Globus pallidus (tissue), 1 donor: ENCODE measurements at places on chromosomes 2 and 18.

- DNase-seq, result no peak
Observed at GRCh38 chr18:62434798-62435197, 88.0 kb upstream of the ZCCHC2 start.

DNA sequence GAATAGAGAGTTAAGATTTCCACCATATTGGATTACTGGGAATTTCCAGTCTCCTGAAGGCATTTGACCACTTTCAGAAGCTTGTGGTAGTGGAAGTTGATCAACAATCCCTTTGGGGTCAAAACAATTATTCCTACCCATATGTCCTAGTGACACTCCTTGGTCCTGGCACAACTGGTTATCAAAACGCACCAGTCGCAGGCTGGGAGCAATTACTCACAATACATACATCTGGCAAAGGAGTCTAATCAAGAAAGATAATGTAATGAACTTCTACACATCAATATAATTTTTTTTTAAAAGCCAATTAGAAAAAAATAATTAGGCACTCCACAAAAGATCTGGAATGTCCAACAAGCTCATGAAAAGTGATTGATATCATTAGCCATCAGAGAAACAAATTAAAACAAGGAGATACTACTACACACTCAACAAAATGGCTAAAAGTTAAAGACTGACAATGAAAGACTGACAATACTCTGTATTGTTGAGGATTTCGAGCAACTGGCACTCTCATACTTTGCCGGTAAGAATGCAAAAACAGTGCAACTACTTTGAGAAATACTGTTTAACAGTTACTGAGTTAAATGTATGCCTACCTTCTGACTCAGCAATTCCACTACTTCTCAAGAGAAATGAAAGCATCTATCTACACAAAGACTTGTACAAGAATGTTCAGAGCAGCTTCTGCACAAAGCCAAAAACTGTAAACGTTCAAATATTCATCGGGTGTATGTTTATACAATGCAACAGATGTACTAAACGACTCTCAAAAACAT is 2.0 kb downstream of the INO80C start:
- no peak for DNase-seq

DNA sequence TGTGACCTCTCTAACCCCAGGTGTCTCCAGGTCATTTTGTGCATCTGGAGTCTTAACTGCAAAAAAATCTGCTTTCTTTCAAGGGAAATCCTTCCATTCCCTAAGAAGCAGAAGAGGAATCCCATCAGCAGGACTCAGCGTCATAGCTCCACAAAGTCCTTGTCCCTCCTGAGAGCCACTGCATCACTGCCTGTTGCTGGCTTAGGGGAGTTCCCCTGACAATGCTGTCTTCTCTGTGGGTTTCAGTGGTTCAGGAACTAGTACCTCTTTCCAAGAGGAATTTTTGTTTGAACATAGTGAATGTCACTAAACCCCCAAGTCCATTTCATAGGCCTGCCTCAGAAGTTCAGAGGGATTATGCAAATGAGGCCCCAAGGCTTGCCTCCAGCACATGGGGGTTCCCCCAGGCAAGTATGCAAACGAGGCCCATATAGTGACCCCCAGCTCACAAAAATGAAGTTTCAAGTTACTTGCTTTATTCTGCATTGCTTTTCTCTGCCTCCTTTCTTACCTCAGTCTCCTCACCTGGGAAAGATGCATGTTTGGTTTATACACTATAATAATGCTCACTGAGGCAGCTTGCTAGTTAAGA is 513.9 kb upstream of the MEX3C start:
- DNase-seq, result no peak

DNA sequence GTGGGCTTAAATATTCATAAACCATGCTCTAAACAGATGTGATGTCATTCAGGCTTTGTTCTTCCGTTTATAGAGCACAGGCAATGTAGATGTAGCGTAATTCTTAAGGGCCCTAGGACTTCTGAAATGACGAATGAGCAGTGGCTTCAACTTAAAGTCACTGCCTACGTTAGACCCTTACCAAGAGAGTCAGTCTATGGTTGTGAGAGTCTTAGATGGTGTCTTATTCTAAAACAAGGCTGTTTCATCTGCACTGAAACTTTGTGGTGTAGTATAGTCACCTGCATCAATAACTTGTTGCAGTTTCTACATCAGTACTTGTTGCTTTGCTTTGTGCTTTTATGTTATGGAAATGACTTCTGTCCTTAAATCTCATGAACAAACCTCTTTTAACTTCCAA is 56.0 kb downstream of the PIK3C3 start:
- DNase-seq, result no peak

DNA sequence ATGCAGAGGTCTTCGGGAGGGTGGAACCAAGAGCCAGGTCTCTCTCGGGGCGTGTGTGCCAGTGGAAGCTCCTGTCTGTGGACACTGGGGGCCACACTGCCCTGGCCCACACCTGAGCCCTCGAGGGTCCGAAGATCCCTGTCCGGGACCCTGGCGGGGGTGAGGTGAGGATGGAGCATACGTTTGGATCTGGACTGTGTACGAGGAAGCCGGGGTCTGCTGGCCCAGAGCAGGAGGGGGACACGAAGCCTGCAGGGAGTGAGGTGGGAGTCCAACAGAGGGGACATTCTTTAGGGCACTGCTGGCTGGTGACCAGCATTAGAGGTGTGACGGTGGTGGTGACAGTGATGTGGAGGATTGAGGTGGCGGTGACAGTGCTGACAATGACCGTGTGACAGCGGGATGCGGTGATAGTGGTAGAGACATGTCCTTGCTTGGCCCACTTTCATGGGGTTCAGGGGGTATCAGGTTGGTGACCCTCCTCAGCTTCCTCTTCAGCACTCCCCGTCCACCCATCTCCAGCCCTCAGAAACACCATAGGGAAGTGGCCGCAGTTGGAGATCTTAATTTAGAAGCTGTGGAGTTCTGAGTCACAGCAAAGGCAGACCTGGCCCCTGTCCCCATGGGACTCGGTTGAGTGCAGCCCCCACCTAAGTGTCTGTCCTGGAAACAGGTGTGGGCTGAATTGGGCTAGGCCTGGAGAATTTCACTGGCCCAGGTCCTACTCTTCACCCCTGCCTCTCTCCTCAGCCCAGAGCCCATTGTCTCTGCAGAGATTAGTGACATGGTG is 252.0 kb downstream of the DYSF start:
- DNase-seq, result no peak

DNA sequence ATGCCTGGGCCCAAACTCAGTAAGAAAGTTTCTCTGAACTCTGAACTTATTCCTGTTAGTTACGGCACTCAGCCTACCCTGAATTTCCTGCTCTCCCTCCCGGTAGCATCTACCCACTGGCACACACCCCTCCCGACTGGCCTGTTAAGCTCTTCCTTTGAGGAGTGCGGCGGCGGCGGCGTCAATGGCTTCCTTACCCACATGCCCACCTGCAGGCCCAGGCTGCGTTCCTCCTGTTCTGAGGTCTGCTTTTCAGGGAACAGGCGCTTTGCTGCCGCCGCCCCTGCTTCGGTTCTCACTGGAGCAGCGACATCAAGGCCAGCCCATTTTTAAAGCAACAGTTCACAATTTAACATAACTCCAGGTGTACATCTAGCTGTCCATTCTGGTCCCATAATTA is 432.4 kb downstream of the DCDC2C start:
- DNase-seq, result no peak

GRCh38 chr2:16429002-16429401 is 236.6 kb downstream of the CYRIA start:
- DNase-seq, result no peak

DNA sequence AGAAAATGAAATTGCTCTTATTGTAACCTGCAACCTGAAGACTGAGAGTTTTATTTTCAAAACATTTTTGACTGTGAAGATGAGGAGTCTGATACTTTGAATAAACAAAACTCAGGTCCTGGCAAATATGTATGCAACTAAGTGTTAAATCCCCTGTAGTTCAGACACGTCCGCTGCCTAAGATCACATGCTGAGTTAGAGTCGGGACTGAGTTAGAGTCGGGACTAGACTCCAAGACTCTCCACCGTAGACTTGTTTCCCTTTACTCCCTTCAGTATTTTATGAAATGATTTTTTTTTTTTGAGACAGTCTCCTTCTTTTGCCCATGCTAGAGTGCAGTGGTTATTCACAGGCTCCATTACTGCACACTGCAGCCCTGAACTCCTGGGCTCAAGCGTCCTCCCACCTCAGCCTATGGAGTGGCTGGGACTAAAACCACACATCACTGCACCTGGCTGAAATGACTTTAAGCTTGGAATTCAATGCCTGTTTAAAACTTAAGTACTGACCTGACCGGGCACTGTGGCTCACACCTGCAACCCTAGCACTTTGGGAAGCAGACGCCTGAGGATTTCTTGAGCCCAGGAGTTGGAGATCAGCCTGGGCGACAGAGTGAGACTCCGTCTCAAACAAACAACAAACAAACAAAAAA is 28.0 kb upstream of the PMAIP1 start:
- no peak for DNase-seq

DNA sequence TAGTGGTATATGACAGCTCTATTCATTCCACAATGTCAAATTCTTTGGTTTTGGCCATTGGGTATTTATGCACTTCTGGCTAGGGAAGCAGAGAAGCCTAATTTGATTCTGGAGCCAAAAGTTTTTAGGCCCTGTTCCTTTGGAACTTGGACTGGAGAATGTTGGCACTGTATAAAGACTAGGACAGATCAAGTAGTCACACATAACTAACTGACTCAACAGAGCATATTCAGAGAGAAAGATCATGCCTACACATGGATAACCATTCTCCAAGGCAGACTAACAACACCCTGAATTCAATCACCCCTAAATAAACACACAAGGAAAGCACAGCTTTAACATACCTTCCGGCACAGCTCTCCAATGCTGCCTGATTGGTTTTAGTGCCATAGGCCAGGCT is 62.9 kb downstream of the ARHGAP15 start:
- DNase-seq, result no peak

- DNase-seq, result no peak
Observed at GRCh38 chr2:240644859-240645301, 19.6 kb downstream of the GPR35 start.

GRCh38 chr2:25920786-25921415 is 42.6 kb upstream of the ASXL2 start:
- DNase-seq, result no peak

DNA sequence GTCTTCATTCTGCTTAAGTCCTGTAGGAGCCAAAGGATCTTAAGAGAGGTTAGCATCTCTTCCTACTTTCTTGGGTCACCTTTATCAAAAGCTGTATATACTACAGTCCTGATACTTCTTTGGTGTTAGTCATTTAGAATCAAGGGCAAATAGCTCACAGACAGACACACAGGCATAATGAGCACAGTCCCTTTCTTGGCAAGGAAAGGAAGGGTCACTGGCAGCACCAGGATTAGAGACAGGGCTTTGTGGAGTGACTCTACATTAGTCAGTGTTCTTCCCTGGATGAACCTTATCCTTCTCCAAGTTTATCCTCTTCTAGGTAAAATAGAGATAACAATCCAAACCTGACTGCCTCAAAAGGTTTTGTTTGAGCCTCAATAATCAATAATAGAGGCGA is 40.0 kb upstream of the NCKAP5 start:
- no peak for DNase-seq

GRCh38 chr18:58977223-58977622 is 112.5 kb downstream of the ZNF532 start:
- no peak for DNase-seq

DNA sequence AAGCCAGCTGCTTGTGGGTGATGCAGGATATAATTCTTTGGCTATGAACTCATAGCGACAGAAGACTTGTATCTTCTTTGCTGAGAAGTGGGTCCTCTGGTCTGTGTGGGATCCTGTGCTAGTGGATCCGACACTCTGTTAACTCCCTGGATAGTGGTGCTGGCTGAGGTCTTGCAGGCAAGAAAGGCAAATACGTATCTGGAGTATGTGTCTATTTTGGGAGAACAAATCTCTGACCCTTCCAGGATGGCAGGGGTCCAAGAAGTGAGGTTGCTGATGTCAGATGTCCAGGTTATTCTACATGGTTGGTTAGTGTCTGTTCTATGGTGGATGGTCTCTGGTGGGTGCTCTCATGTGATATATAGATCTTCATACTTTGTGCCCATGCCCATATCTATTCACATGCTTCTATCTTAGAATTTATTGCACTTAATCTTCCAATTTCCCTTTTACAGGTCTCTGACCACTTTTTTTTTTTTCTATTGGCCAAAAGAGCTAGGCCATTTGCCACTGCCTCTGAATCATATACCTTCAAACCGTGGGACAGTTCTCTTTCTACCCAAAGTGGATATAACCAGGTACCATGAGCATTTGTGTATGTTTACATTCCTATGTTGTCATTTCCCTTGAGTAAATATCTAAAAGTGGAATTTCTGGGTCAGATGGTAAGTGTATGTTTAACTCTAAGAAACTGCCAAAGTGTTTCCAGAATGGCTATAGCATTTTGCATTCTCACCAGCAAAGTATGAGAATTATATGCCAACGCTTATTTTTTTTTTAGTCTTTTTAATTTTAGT is 45.1 kb upstream of the RBMS1 start:
- no peak for DNase-seq

- DNase-seq, result no peak
Observed at GRCh38 chr2:38690499-38691420, 24.8 kb downstream of the GALM start.

DNA sequence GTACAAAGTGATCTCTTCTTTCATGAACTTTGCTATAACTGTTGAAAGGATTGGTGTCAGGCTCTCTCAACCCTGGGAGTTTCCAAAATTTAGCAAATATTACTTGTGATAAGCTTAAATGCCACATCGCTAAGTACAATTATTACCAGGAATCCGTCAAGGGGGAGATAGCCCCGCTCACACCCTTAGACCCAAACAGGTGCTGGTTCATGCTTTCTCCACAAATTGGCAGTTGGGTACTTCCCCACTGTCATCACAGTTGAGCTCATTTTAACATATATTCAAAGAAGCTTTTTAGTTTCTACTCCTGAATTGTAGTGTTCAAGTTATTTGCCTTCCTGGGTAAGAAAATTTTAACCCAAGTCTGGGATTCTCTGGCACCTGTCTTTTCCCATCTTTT is 29.8 kb upstream of the EPB41L5 start:
- no peak for DNase-seq

- no peak for DNase-seq
Observed at GRCh38 chr2:101371636-101372035, 15.7 kb downstream of the CREG2 start.

DNA sequence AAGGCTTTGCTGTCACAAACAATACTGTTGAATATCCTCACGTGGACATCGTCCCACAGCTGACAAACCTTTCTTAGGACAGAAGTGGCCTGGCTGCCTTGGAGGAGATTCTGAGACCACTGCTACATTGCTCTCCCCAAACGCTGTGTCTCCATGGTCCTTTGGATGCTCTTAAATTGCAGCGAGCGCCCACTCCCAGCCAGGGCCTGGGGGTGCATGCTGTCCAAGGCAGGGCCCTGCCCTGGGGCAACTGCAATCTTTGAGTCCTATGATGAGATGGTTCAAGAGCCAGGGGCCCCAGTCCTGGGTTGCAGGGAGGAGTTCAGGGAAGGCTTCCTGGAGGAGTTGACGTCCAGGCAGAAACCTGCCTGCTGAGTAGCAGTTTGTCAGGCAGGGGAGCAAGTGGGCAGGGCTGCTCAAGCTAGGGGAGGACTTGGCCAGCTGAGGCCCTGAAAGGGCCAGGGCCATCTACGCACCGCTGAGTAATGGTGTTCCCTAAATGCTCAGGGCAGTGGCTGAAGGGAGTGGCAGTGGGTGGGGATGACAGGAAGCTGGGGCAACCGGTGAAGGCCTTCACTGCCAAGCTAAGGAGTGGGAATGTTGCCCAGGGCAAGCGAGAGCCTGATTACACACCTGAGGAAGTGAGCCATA is 10.8 kb upstream of the SDC1 start:
- no peak for DNase-seq
